ENCODE measurements at places on chromosomes 3 and 15.
A peak's percentile ranks its signal among the peaks of the same experiment; 100 is the strongest.

GRCh38 chr3:143001034-143001368 is 369 bp upstream of the U2SURP start:
- DNase-seq, result no peak

GRCh38 chr3:72996121-72996472 is 514 bp upstream of the PPP4R2 start:
- DNase-seq, result no peak

GRCh38 chr3:81696090-81696489 is 65.4 kb downstream of the GBE1 start:
- no peak for DNase-seq

DNA sequence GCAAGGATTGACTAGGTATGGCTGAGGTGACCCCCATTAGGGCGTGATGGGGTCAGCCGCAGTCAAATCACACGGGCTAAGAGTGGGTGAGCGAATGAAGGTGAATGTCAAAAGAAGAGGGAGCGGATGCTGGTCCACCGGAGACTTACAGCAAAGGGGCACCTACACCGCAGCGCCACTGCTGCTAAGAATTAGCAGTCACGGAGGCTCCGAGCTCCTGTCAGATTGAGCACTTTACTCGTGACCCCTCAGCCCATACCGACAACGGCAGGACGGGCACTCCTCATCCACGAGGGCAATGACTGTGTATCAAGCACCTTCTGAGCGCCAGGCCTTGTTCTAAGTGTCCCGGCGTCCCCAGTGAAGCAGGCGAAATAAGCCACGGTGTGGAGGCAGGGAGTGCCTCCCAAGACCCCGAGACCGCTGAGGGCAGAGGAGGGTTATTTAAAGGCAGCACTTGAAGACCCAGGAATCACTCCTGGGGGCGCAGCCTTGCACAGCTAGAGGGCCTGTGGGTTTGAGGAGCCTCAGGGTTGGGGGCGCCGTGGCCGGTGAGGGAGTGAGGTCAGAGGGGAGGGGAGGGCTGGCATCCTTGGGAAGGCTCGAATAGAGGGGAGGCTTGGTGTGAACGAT is 61.6 kb upstream of the GATA2 start:
- no peak for DNase-seq

GRCh38 chr3:15932348-15933300 is 134.8 kb upstream of the ANKRD28 start:
- no peak for DNase-seq

GRCh38 chr3:74053970-74054516 is 429.3 kb upstream of the PDZRN3 start:
- DNase-seq, result no peak

DNA sequence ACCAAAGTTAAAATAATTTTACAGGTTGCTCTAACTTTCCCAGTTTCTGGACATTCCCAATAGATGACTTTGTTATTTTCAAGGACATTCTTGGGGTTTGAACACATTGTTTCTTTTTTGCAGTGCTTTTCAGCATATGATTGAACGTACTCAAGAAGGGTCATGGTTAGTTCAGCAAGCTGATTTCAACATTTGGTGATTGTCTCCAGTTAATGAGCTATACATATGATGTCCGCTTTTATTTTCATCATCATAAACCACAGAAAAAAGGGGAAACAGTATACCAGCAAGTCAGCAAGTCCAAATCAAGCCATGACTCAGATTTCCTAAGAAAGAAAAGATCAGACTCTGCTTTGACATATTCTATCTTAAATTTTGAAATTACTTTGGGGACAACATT is 69.4 kb downstream of the B3GALNT1 start:
- DNase-seq, result no peak

- no peak for DNase-seq
These were observed 54.2 kb upstream of the RGMA start for GRCh38 chr15:93143186-93143585.

- no peak for DNase-seq
These were observed 104.8 kb upstream of the MEX3B start for GRCh38 chr15:82150645-82151044.

DNA sequence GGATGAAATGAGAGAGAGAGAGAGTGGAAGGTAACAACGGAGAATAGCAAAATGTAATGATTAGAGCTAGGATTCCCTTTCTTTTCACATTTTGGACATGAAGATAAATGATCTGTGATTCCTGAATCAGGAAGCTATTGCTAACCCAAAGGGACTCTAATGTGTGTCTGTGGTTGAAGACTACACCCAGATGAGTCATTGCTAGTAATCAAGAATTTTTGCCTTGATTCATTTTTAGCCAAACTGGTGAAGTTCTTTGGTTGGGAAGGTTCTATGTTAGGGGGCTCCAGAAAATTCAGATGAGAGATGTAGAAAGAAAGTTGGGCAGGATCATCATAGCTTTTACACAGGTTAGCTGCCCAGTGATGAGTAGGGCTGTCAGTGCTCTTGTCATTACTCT is 116.4 kb downstream of the DUT start:
- DNase-seq, result no peak

DNA sequence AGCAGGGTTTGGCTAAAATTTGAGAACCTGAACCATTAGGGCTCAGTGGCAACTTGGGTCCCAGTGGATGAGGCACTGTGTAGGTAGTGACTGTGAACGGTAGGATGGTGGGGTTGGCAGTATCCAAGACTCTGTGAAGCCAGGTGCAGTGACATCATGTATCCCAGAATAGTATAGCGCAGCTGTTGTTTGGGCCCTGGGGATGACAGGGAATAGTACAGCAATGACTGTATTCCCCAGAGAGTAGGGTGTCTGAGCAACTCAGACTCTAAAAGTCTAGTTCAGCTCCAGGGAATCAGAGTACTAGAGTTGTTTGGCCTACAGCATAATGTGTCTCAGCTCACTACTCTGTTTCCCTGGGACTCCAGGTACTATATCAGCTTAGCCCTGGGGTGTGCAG is 20.7 kb upstream of the PPP2R3A start:
- DNase-seq, result no peak

- DNase-seq, result no peak
These were observed 11.2 kb downstream of the CIP2A start for GRCh38 chr3:108578064-108578463.

GRCh38 chr3:42790714-42791229 is 13.5 kb downstream of the HIGD1A start:
- peak; percentile 52 for DNase-seq

DNA sequence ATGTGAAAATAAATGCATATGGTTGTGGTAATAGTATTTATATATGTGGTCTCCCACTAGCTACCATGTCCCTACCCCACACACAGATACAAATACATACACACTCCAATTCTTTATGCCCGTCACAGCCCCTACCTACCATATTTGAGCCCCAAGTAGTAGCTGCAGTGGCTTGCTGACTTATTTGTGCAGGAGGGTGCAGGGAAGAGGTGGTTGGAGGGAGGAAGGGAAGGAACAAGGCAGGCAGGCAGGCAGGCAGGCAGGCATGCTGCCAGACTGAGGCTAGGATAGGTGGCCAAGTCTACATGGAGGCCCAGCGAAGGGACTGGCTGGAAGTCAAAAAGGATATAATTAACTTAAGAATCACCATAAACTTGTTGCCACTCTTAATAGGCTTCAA is 82.9 kb downstream of the SCN11A start:
- no peak for DNase-seq

GRCh38 chr15:80176443-80176842 is 23.6 kb downstream of the FAH start:
- no peak for DNase-seq

GRCh38 chr3:50261505-50261904 is 7.4 kb upstream of the SEMA3B start:
- DNase-seq, result no peak

DNA sequence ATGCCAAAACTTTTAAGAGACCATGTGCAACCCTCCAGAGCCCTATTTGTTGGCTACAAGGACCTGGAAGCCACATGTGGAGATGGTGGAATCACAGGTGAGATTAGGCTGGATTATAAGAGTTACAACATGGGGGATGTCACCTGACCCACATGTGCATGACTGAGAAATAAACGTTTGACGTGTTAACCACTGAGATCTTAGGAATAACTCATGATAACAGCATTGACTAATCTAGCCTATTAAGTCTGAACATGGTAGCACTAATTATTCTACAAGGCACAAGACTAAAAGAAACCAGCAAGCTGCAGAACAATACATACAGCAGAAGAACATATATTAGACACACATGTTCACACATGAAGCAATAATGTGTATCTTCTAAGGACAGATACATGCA is 38.4 kb downstream of the SUCLG2 start:
- no peak for DNase-seq

DNA sequence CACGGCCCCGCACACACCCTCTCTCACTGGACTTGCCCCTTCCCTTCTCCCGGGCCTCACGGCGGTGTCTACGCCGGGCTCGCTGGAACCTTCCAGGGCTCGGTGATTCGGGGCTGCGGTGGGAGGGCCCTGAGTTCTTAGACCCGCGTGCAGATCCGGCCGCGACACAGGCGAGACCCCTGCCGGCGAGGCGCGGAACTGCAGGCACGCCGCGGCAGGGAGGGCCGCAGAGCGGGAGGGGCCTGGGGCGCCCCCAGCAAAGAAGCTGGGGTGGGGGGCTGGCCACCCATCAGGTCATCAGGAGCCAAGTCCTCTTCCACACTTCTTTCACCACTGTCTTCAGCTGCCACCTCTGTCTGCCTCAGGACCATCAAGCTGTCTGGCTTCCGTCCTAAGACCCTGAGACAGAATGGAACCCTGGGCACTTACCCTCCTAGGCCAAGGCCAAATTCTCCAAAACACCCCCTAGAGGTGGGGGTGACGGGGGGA is 164.5 kb downstream of the XXYLT1 start:
- peak; percentile 74 for DNase-seq

DNA sequence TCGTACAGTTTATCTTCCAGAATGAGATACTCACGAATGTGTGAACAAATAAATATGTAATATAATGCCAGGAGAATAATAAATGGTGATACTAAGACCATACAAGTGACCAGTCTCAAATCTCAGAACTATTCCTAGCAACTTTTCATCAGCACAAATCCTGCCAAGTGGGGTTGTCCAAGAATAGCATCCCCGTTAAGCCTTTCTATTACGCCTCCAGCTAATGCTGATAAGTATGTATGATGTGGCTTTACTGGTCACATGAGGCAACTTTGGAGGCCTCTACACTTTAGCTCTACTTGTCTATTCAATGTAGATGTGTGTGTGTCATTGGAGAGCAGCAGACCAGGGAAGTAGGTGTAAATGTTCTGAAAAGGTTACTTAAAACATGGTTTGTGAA is 129.5 kb downstream of the KCNMB2 start:
- no peak for DNase-seq

GRCh38 chr3:177350121-177350520 is 152.8 kb upstream of the TBL1XR1 start:
- no peak for DNase-seq

- no peak for DNase-seq
These were observed 8.5 kb upstream of the PPARG start for GRCh38 chr3:12280357-12280806.

- DNase-seq, result no peak
These were observed 114.6 kb downstream of the XXYLT1 start for GRCh38 chr3:195156286-195156890.

GRCh38 chr3:81726735-81727134 is 34.7 kb downstream of the GBE1 start:
- DNase-seq, result no peak

GRCh38 chr15:48800811-48801455 is 9.9 kb downstream of the CEP152 start:
- no peak for DNase-seq

DNA sequence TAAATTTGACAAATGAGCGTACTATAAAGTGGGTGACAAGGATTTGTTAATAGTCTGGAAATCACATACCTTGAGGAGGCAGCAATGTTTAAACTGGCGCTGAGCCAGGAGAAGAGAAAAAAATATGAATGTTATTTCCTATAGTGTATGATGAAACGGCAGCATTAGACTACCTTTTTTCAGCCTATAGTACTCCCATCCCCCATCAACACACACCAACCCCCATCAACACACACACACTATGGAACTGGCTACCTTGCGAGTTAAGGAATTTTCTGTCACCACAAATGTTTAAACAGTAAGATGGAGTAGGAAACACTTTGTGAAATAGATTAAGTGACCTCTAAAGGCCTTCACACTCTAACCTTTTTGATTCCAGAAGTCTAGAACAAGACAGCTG is 46.8 kb upstream of the ZCWPW2 start:
- no peak for DNase-seq

GRCh38 chr3:20478436-20478835 is 292.4 kb upstream of the SGO1 start:
- no peak for DNase-seq

GRCh38 chr3:150635076-150635475 is 32.0 kb downstream of the SELENOT start:
- DNase-seq, result no peak

DNA sequence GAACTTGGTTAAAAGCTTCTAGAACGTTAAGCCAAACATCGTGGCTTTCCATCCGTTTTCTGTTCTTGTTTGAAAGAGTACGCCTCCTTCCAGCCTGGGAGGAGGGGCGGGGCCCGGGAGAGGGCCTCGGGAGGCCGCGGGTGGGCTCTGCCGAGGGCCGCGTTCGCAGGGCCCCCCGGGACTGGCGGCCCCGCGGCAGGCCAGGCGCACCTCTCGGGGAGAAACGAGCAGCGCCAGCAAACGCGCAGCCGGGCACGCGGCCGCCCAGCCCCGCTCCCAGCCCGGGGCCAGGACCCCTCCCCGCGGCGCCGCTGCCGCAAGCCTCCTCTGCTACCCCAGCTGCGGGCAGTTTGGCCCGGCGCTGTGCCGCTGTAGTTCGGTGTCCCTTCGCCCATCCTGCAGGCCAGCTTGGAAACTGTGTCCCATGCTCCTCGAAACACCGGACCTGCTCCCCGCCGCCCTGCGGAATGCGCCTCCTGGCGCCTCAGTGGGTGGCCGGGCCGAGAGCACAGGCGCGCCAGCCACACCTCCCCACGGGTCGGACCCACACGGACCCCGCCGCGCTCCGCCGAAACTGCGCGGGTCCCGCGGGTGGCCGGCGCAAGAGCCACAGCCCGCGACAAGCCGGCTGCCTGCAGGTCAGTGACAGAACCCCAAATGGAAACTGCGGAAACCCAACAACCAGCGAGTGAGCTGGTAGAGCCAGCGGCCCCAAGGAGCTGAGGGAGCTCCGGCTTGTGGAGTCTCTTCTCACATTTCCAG is 2.3 kb downstream of the OCA2 start:
- no peak for DNase-seq

DNA sequence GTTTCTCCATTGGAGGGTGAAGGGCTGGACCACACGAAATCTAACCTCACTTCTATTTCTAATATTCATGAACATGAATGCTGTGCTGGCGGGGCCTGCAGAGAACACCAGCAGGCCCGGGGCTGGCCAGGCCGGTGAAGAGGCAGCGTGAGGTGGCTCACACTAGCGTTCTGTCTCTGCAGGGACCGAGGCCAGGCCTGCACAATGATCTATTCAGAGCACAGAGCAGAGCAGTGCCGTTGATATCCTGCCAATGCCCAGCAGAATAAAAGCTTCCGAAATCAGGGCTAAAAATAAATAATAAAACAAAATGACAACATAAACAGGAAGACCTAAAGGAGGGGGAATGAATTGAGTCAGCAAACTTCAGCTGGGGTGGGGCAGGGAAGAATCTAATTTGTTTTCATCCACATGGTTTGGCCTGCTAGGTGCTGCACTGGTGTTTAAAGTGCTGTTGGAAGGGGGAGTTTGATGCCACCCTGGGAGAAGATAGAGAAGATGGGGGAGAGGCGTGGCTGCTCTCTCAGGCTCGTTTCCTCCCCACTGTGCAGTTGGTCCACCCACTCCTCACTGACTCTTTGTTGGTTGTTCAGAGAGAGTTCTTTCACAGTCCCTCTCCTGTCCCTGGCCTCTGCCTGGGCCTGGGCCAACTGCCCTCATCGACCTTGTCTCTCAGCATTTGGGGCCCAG is 837.1 kb downstream of the AGBL1 start:
- peak; percentile 46 for DNase-seq

Data from upper lobe of left lung (tissue), 6 donors.